ENCODE measurements at places on chromosomes 3 and 15.

- no peak for DNase-seq
These were observed 21.1 kb downstream of the ACAA1 start for GRCh38 chr3:38115645-38116427.

DNA sequence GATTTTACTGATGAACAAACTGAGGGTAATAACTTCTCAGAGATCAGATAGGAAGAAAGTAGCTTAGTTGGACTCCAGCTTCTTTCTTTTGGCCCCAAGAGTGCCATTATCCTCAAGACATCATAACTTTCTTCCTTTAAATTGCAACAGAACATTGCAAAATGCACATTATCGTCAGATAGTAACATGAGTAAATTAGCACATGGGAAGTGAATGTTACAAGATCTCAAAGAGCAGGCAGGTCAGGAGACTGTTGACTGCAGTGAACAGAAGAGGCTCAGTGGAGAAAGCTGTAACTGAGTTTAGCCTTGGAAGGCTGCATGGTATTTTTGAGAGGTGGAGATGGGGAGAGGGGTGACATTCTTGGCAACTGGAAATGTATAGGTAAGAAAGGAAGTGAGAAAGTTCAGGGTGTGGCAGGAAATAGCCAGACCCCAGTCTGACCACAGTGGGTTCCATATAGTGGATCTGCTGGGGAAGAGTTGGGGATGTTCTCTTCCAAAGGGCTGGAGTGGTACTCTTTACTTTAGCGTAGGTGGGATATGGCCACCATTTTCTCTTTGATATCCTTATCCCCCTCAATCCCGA lies 307.7 kb downstream of the RPLP1 start:
- DNase-seq = peak; percentile 19

DNA sequence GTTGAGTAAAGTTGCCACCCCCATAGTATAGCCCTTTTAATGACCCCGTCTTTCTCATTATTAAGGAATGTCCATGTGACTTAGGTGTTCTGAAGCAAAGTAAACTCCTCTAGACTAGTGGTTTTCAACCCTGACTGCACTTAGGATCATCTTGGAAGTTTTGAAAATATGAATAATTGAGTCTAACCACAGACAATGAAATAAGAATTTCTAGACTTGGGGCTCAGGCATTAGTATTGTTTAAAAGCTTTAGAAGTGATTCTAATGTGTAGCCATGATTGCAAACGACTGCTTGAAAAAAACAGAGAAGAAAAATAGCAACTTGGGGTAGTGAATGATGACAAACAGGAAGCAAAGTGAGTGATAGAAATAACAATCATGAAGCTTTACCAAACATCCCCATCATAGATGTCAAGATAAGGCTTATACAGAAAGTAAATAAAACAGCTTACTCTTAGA lies 35.0 kb downstream of the ALCAM start:
- DNase-seq = no peak

DNA sequence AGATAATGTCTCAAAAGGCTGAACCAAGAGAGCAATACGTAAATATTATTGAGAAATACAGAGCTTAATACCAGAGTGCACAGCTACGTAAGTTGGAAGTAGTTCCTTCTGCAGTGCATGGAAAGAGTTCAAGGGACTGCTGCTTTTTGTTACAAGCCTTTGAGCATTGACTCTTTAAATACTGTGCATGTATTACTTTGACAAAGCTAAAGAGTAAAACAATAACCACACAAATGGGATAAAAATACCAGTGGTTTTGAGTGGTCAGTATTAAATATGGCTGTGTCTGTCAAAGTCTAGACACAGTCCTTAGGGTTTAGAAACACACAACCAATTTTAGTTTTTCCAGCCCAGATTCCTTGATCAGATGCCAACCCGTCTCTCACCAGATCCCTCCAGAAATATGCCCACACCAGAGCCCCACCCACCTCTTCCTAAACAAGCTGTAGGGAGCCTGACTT lies 62.1 kb downstream of the SSR3 start:
- no peak for DNase-seq

DNA sequence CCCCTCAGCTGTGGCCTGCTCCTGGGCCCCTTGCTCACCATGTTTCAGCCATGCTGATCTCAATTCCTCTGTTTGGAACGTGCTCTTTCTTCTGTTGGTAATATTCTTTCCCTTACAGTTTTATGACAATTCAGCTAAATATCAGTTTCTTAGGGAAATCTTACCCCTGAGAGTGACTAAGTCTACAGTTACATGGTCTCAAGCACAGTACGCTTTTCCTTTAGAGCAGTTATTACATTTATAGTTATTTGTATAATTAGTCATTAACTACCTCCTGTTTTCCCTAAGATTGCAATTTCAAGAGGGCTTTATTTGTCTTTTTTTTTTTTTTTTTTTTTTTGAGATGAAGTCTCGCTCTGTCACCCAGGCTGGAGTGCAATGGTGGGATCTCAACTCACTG lies 23.5 kb downstream of the C3orf62 start:
- DNase-seq = no peak

- no peak for DNase-seq
These were observed 135.2 kb downstream of the TP63 start for GRCh38 chr3:189766416-189766815.

DNA sequence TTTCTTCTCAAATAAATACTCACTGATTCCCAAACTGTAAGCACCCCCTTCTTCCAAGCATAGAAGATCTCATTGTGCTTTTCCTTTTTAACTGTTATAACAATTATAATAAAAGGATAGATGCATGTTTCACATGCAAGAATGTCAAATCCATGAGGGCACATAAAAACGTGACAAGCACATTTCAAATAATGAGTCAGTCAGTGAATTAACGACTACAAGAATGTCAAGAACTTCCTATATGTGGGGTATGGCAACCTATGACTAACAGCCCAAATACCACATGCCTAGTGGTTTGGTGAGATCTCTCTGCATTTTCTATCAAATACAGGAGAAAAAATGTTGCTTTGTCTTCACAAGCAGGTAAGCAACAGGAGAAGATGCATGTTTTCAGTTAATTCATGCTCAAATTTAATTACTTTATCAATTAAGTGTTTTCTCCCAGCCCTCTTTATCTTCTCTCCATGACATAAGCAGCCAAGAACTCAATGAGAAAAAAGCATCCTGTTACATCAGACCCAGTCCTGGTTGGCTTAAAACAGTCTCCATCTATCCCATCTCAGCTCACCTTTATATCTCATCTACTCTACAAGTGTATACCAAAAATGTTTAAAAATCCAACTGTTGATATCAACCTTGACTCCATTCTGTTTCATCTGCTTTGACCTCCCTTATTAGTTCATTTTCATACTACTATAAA lies 181.5 kb upstream of the LMCD1 start:
- DNase-seq = no peak

GRCh38 chr3:72309661-72310418 lies 524.9 kb upstream of the PROK2 start:
- no peak for DNase-seq

DNA sequence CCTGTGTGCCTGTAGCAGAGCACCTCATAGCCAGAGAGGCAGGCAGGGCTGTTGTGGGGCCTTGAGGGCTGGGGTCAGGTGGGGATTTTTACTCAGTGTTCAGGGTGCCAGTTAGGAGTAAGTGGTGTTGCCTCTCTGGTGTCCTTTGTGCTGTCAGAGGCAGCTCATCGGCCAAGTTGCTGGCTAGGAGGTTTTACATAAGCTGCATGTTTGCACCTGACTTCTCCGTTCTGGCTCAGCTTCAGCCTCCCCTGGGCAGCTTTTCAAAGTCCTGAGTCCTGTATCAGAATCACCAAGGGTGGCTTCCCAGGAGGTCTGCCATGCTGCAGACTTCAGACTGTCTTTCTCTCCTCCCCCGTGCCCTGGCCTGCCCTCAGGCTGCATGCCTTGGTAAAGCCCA lies 242.6 kb upstream of the TPM1 start:
- DNase-seq = no peak

- no peak for DNase-seq
These were observed 12.5 kb upstream of the CADM2 start for GRCh38 chr3:84946240-84946639.

Data from CD4-positive, alpha-beta T cell treated with Interleukin-1 beta for 1 hour (primary cell).